ENCODE measurements at places on chromosomes 13 and 19.

- DNase-seq, result no peak
Measured at GRCh38 chr13:43244481-43244880, 221.1 kb downstream of the DNAJC15 start.

GRCh38 chr19:977058-977464 lies 7.1 kb upstream of the WDR18 start:
- no peak for DNase-seq

GRCh38 chr13:38755793-38756192 lies 68.9 kb downstream of the FREM2 start:
- DNase-seq, result no peak

- peak; percentile 71 for DNase-seq
Measured at GRCh38 chr19:40464059-40465024, 1.2 kb downstream of the BLVRB start.

DNA sequence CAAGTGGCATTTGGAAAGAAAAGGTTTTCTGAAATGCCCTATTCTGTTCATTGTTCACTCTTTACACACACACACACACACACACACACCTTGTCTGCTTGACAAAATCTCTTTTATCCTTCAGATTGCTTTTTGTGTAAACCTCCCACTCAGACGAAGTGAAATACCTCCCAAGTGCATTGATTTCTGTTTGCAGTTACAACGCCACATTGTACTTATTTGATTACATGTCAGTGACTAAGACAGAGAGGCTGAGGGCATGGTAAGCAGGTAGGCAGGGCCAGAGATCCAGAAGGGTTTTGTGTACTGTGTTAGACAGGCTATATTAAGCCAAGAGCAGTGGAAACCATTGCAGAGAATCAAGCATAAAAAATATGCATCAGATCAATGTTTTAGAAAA lies 561.8 kb downstream of the GPC6 start:
- no peak for DNase-seq
